ENCODE measurements at places on chromosomes 11 and 22. TPM values are rescaled to one million over a fixed set of nuclear protein-coding genes. Genes with fewer than 3 reads are reported as not detected.

GRCh38 chr11:124976531-124976930, 22.5 kb downstream of the CCDC15 start:
- no peak for DNase-seq

TH gene
- not detected for total RNA-seq

GRCh38 chr22:28093711-28094110, 174.7 kb upstream of the PITPNB start:
- no peak for DNase-seq

PANX2 gene
- 7.5 TPM for total RNA-seq

DNA sequence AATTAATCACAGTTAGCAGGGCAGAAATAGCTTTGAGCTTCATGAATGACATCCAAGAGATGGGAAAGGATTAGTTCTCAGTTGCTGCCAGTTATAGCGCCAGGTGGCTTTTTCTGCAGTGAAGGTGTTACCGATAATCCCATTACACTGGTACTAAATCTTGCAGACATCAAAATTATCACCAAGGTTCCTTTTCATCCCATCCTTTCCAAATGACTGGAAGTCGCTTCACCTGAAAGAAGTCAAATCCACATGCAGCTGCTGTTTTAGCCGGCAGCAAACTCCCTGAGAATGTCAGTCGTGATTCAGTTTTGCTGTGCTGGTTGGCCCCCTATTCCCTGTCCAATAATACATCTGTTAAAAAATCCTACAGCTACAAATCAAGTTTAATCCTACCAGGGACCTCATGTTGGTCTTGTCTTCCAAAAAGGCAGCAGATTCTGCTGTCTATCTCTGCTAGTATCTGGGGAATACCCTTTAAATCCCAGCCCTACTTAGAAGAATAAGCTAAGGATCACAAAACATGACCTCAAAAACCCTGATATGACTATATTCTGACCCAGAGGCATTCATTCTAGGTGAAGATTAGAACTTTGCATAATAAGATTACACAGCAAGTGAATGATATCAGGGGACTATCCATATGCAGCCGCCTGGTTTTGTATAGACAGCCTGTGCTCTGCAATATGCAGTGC, 31.7 kb downstream of the IMMP1L start:
- no peak for DNase-seq

DNA sequence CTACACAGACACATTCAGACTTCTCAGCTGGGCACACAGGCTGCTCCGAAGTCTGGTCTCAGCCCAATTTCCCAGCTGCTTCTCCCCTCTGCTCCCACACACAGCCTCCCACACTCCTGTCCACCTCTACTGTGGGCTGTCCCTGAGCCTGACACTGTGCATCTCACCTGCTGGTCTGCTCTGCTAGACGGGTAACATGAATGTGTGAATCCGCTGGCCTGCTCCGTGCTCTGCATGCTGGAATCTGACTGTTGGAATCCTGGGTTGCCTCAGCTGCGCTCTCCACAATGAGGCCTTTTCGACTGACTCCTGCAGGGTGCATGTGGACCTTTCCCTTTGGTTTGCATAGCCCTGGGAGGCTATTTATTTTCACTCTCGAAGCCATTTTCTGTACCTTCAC, 489.5 kb upstream of the B3GAT1 start:
- no peak for DNase-seq

AQP11 gene
- 6.9 TPM for total RNA-seq
